ENCODE measurements at places on chromosomes 7 and 10.
A peak's percentile ranks its signal among the peaks of the same experiment; 100 is the strongest.

DNA sequence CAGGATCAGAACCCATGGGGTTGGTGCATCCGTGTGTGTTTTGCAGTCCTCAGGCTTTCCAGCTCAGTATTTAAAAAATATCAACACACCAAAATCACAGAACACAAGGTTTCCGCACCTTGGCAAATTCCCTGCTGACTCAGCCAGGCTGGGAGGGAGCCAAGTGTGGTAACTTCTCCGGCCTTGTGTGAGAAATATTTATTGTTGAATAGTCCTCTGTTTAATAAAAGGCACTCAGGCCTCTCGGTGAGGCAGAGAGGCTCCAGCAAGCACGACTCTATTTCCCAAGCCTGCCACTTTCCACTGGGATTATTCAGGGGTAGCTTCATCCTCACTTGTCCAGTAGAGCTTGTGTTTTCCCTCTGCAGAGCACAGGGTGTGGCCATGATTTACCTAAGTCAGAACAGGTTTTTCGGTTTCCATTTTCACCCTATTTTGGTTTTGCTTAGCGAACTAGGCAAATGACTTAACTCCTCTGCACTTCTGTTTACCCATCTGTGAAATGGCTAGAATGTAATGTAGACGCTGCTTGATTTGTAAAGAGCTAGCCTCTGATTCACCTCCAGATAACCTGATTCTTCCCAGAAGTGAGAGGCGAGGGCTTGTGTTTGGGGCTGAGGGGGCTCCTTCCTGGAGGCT is 13.0 kb upstream of the CHST15 start:
- DNase-seq, result peak; percentile 56

GRCh38 chr7:116258734-116259133 is 48.4 kb downstream of the TES start:
- DNase-seq, result peak; percentile 80

GRCh38 chr7:39197831-39198230 is 220.1 kb downstream of the POU6F2 start:
- no peak for DNase-seq

DNA sequence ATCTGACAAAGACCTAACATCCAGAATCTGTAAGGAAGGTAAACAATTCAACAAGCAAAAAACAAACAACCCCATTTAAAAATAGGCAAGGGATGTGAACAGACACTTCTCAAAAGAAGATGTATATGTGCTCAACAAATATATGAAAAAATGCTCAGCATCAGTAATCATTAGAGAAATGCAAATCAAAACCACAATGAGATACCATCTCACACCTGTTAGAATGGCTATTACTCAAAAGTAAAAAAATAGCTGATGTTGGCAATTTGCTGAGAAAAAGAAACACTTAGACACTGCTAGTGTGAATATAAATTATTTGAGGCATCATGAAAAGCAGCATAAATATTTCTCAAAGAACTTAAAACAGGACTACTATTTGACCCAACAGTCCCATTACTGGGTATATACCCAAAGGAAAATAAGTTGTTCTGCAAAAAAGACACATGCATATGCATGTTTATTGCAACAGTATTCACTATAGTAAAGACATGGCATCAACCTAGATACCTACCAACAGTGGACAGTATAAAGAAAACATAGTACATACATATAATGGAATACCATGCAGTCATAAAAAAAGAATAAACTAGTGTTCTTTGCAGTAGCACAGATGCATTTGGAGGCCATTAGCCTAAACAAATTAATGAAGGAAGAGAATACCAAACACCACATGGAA is 980.1 kb downstream of the KCNMA1 start:
- DNase-seq, result no peak

- DNase-seq, result no peak
These were observed 444.1 kb downstream of the GRID1 start for GRCh38 chr10:85922356-85923129.

GRCh38 chr10:30116041-30116491 is 56.7 kb upstream of the JCAD start:
- no peak for DNase-seq

DNA sequence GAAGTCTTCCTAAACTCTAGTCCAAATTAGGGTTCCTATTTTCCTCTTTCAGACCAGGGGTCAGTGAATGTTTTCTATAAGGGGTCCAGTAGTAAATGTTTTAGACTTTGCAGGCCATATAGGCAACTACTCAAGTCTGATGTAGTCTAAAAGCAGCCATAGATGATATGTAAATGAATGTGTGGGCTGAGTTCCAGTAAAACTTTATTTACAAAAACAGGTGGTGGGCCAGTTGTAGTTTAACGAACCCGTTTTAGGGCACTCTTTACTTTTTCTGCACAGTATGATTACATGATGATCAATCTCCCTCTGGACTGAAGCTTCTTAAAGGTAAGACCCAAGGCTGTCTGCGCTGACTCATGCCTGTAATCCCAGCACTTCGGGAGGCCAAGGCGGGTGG is 243.6 kb downstream of the CAMK1D start:
- no peak for DNase-seq

DNA sequence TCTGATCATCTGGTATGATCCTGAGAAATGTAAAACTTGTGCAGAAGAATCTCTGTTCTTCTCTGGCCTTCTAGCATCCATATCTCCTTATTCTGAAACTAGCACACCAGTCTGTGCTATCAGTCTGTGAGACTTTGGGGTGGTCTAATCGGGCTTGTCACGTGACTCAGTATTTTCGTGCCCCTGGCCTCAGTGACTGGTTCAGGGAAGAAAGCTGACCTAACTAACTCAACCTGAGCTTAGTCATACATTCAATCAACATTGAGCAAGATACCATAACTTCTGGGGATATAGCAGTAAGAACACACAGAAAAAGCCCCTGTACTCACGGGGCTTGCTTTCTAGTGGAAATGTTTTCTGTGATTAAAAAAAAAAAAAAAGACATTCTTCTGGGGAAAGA is 109.3 kb downstream of the DKK1 start:
- peak; percentile 22 for DNase-seq

DNA sequence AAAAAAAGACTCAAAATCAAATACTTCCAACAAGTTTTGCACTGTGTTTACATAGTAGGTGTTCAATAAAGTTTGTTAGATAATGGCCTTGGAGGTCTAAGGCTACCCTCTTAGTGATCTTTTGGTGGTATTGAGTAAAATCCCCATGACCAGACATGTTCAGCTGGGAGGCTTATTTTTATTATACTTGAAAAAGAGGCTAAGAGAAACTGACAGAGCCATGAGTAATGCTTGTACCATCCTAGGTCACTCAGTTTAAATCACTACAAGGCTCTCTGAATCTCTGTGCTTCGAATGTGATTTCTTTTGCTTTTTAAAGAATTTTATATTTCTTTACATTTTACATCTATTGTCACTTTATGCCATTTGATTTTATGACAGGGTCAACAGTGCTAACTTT is 90.5 kb downstream of the TWIST1 start:
- peak; percentile 65 for DNase-seq

DNA sequence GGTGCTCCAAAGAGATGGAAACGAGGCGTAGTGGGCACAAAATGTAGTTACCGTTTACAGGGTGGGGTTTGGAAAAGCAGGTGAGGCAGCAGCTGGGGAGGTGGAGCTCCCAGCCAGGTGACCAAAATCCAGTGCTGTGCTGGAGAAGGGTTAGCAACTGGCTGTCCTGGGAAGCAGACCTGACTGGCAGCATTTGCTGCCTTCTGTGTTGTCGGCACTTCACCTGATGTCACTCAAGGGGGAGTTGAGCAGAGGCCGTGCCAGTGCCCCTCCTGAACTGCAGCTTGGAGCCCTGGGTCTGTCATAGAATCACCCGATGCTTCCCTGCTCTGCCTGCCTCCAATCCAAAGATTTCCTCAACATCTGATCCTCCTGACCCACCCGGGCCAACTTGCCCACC is 12.8 kb downstream of the GCK start:
- DNase-seq, result no peak

GRCh38 chr10:29204070-29204800 is 84.6 kb upstream of the LYZL1 start:
- no peak for DNase-seq

DNA sequence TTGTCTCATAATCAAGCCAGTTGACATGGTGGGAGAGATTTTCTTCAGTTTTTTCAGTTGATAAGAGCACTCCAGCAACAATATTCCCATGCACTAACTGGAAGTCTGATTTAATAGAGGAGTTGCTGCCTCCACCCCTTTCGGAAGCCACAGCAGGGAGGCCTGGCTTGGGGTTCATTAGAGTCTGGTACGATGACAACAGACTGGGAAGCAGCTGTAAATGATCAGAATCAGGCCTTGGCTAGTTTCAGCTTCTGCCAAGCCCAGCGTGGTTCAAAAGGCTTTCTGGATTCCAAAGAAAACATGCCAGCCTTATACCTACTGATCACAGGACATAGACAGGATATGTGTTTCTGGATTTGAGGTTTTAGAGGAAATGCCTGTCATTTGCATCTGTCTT is 274.0 kb downstream of the CSTF2T start:
- DNase-seq, result no peak

DNA sequence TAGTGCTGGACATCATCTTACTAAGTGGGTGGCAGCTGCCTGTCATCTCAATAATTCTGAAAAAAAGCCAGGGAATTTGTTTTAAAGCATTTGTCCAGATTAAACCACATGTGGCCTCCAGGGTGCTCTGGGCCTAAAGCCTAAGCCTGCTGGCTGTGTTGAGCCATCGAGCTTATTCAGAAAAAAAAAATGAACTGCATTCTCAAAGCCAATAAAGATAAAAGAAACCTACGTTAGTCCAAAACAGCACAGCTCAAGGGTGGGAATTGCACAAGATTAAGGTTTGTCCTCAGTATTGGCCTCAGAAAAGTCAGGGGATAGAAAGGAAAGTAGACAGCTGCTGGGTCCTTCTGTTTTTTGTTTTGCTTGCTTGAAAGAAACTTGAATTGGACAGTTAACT is 22.6 kb upstream of the PRTFDC1 start:
- peak; percentile 28 for DNase-seq

GRCh38 chr7:91892099-91892705 is 11.7 kb upstream of the MTERF1 start:
- no peak for DNase-seq

DNA sequence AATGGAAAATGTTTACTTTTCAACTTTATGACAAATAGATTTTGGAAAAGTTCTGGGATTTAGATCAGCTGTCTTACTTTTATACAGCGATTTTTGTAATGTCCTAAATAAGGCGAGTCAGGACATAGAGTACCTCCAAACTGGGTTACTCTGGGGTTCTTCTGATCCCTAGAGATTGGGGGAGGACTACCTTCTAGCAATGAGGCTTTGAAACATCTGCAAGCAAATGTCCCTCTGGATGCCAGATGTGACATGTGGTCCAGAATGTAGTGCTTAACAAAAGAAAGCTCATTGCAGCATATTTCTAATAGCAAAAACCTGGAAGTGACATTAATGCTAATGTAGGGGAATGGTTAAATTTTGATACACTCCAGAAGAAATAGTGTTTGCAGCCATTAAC is 36.1 kb downstream of the ABRAXAS2 start:
- DNase-seq, result no peak

- no peak for DNase-seq
These were observed 62.7 kb upstream of the STK17A start for GRCh38 chr7:43520201-43520600.

DNA sequence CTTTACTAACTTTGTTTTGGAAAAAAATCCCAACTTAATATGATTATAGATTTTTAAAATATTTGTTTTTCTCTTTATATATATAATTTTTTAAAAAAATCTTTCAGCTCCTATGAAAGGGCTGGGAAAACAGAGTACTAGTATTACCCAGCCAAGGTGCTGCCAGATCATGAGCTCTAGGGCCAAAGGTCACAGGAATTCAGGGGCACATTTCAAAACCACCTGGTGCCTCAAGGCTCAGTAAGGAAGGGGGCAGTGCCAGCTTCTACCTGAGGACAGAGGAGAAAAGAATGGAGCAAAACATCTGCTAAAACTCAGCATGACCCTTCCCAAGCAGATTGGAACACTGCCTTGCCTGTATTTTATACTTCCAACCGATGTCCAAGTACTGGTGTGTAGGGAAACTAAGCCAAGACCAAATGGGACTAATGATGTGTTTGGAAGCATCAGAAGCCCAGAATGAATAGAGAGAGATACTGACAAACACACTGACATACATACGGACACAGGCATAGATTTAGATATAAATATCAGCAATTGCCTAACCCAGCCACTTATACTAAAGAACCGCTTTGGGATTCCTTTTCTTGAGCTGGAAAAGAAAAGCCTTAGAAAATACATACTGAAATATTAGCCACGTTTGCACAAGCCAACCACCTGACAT is 667.3 kb downstream of the PARD3 start:
- no peak for DNase-seq

GRCh38 chr7:73954181-73954580 is 73.8 kb upstream of the ELN start:
- no peak for DNase-seq

- DNase-seq, result peak; percentile 21
These were observed 12.9 kb upstream of the TMEM26 start for GRCh38 chr10:61465901-61466632.

DNA sequence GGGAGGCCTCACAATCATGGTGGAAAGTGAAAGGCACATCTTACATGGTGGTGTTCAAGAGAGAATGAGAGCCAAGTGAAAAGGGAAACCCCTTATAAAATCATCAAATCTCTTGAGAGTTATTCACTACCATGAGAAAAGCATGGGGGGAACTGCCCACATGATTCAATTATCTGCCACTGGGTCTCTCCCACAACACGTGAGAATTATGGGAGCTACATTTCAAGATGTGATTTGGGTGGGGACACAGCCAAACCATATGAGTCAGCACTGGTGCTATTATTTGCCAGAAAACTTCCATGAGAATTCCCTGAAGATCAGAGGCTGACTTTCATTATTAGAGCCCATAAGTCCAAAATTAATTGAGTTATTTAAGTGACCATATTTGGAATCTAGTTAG is 1001.2 kb upstream of the POT1 start:
- DNase-seq, result no peak
